ENCODE measurements at places on chromosomes 5 and 9. TPM values are rescaled to one million over a fixed set of nuclear protein-coding genes. Genes with fewer than 3 reads are reported as not detected.

GRCh38 chr5:134085411-134085810 lies 29.1 kb upstream of the TCF7 start:
- no peak for DNase-seq

DNA sequence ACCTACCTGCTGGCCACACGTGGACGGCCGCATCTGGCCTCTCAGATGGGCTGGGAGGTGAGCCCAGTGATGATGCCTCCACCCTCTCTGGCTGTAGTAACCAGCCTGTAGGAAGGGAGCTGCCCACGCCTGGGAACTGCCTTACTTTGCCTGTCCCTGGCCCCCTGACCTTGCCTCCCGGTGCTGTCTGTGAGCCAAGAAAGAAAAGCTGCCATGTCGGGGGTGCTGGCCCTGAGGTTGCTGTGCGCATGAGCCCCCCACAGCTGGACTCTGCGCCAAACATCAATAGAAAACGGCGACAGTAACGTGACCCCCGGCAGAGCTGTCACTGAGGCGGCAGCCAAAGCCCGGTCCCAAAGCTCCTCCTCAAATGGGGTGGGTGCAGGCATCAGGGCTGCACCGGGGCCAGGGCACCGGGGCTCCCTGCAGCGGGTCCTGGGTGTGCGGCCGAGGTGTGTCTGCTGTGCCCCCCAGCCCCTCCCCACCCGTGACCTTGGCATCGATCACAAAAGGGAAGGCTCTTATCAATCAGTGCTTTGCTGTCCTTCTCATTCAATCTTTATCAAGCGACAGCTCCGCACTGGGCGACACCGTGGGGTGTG lies 15.3 kb upstream of the SLC9A3 start:
- no peak for DNase-seq

- DNase-seq, result no peak
Measured at GRCh38 chr5:9895302-9895645, 265.1 kb upstream of the TAS2R1 start.

The SLC25A48 gene
- total RNA-seq, result not detected

Measured in NCI-H460 (cell line).